ENCODE measurements at places on chromosomes 3 and 15.

DNA sequence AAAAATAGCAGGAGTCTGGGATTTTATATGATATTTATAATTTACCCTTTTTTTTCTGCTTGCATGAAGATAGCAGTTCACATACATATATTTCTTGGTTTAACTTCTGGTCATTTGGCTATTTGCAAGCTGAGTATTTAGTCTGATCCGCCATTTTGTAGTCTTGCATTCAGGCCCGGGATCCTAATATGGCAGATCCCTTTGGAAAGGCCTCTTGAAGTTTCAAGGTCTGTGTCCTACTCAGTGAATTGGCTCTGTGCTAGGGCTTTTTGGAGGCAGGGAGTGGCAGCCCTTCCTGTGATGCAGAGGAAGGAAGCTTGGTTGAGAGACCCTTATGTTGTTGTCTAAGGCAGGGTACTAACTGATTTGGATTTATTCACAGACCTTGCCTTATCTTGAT, 2.9 kb downstream of the SNRPN start:
- no peak for DNase-seq

- no peak for DNase-seq
Measured at GRCh38 chr3:43629741-43630140, 7.9 kb upstream of the ANO10 start.

DNA sequence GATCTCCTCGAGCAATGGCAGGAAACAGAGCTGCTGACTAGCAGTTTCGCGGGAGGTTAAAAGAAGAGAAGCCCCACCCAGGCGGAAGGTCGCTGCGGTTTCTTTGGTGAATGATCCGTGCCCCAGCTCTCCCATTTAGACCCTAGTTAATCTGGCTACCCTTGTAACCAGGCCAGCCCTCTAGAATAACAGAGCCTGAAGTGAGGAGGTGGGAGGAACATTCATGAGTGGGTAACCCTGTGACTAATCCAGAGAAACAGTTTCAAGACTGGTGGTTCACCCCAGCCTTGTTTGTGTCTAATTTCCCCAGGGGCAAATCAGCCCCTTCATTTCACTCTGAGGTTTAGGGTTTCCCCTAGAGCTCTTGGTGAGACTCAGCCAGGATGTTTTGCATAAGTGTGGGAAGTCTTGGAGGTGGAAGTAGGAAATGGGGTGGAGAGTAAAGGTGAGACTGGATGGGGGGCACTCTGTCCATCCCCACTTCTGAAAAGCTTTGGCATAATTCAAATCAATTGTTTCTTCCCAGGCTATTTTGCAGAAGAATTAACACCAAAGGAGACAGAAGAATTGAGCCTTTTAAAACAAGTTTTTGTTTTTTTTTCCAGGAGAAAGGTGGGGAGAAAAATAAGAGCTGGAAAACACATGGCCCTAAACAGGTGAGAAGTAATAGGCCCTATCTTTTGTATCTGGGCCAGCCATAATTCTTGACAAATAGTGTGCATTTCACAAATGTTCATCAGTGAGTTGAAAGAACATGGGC, 303.1 kb downstream of the RPLP1 start:
- no peak for DNase-seq

GRCh38 chr3:126870608-126871210, 112.2 kb upstream of the PLXNA1 start:
- DNase-seq, result no peak

- DNase-seq, result no peak
Measured at GRCh38 chr3:14516738-14517345, 23.3 kb downstream of the GRIP2 start.

DNA sequence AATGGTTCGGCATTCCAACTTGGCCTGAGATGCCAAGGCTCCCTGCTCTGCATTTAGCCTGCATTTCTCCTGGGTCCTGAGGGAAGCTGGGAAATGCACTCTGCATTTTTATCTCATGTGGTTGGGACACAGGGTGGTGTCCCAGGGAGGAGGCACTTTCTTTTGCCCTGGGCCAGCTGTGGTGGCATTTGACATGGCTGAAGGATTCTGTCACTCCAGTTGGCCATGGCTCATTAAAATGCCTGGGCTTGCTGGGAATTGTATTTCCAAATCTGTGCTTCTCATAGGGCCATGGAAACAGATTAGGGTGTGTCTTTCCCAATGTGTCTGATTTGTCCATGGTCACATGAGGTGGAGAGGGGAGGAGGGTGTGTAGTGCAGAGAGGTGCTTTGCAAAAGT, 128.3 kb upstream of the RGMA start:
- no peak for DNase-seq

DNA sequence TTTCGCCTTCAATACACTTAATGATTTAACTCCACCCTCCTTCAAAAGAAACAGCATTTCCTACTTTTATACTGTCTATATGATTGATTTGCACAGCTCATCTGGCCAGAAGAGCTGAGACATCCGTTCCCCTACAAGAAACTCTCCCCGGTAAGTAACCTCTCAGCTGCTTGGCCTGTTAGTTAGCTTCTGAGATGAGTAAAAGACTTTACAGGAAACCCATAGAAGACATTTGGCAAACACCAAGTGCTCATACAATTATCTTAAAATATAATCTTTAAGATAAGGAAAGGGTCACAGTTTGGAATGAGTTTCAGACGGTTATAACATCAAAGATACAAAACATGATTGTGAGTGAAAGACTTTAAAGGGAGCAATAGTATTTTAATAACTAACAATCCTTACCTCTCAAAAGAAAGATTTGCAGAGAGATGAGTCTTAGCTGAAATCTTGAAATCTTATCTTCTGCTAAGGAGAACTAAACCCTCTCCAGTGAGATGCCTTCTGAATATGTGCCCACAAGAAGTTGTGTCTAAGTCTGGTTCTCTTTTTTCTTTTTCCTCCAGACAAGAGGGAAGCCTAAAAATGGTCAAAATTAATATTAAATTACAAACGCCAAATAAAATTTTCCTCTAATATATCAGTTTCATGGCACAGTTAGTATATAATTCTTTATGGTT, at the start of gene CCR5:
Gene CCR5, plus strand, starts transcription at position 108 of the 680 bp plus-strand sequence. CDS start 1,957 bp downstream, outside the sequence.
- DNase-seq, result no peak

GRCh38 chr3:59150039-59150438, 100.2 kb upstream of the CFAP20DC start:
- no peak for DNase-seq

DNA sequence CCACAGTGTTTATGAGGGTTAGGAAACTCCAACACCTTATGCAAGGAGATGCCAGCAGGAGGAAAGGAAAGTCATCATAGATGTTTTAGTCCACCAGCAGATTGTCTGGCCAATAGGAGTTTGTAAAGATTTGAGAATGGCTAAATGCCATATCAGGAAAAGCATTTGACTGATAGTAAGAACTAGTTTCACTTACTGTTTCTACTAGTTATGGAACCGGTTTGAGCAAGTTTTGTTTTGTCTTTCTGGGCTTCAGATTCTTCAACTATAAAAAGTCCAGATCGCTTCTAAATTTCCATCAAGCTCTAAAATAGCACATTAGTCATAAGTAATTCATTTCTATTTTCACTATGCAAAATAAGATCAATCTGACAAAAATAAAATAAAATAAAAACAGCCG, 254.8 kb upstream of the TMCO5A start:
- DNase-seq, result no peak

DNA sequence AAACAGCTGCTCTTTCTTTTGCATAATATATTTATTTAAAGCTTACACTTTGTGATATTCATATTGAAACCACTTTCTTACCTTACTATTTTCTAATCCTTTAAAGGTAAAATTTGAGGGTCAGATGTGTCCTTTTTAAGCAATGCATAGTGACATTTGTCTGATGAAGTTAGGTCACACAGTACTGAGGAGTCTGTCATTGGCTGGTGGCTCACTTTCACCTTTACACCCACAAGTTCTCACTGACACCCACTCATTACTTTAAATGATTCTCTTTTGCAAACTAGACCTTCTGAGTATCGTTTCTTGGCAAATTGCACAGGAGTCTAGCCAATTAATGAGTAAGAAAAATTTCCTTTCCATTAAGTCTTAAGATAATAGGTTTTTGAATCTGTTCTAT, 758.3 kb upstream of the ARPP21 start:
- DNase-seq, result no peak

- no peak for DNase-seq
Measured at GRCh38 chr3:66795365-66795764, 202.7 kb upstream of the KBTBD8 start.

DNA sequence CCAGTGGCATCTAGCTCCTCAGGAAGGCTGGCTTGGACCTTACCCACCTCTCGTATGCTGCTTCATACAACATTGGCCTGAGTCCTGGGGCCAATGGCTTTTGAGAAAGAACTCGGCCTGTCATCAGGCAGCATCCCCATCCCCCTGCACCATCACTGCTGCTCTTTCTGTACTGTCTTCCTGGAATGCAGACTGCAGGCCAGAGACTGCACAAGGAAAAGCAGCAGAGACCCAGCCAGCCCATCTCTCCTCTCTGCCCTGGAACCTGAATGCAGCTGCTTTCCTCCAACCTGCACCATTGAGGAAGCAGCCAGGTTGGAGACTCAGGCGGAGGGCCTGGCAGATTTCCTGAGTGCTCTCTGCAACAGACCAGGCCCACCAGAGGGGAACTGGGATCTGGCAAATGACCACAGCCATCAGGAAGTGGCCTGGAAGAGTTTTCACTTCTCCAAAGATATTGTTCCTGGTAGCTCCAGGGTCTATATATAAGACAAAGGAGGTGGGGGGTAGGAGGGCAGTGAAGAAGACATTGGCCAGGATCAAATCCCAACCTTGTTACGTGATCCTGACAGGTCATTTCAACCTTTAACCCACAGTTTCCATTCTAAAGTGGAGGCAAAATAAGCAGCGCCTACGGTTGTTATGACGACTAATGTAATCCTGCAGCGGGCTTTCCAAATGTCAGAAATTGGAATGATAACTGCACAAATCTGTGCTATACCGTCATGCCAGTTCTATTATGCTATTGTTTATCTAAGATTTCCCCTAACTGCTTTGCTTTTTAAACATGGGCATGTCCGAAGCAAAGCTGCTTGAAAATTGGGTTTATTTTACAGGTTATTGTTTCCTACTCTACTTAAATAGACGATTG, 24.4 kb upstream of the RAB7A start:
- DNase-seq, result no peak

GRCh38 chr3:60316121-60316797, 935.0 kb downstream of the FHIT start:
- DNase-seq, result no peak
